ENCODE measurements at places on chromosomes 2 and 18.

DNA sequence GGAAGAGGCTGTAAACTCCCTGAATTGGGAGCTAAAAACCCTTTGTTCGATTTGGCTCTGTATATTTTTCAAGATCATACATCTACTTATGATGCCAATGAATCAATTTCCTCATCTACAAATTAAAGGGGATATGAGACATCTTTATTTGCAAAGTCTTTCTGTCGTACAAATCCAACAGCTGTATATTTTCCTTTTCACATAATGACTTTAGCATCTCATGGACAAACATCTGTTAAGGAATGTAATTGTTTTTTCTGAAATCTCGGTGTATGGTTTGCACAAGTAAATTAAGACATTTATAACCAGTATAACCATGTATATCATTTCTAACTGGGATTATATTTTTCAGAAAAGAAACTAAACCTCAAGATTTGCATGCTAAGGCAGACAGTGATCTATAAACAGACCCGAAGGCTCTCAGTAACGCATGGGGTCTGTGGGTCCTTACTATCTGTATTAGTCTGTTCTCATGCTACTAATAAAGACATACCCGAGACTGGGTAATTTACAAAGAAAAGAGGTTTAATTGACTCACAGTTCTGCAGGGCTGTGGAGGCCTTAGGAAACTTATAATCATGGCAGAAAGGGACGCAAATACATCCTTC, 130.8 kb downstream of the SLC8A1 start:
- no peak for DNase-seq

DNA sequence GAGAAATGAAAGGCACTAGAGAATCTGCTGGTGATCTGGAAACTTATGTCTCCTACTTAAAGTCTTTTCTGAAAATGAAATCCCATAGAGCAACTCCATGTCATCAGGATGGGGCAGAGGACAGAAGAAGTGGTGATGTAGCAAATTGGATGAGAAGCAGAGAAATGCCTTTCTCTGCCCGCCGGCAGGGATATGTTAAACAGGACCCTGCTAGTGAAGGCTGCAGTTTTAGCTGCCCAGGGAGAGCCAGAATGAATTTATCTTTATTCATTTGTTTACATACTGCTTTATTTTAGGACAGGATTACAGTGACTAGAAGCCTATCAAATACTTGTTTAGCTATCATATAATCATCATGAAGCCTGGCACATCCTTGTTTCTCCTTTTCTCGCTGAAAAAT, 247.0 kb downstream of the DOK6 start:
- DNase-seq = no peak

- DNase-seq = no peak
These were observed 88.3 kb upstream of the MBOAT2 start for GRCh38 chr2:9091811-9092210.

- DNase-seq = no peak
These were observed 33.9 kb upstream of the SIX2 start for GRCh38 chr2:45043174-45043573.

DNA sequence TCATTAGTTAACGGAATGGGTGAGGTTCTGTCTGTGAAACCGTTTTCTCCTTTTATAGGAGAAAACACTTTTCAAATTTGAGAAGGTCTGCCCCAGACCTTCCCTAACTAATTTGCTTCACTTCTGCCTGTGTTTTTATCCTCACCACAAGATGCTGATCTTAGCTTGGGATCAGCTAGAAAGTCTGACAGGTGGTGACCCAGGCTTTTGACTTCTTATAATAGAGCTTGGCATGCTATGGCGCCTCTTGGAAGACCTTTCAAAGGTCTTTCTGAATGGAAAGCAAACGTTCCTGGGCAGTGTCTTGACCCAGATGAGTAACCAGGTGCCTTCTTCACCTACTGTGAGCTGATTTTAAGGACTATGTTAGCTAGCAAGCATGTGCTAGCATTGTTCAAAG, 91.4 kb downstream of the LYPD6 start:
- DNase-seq = no peak

DNA sequence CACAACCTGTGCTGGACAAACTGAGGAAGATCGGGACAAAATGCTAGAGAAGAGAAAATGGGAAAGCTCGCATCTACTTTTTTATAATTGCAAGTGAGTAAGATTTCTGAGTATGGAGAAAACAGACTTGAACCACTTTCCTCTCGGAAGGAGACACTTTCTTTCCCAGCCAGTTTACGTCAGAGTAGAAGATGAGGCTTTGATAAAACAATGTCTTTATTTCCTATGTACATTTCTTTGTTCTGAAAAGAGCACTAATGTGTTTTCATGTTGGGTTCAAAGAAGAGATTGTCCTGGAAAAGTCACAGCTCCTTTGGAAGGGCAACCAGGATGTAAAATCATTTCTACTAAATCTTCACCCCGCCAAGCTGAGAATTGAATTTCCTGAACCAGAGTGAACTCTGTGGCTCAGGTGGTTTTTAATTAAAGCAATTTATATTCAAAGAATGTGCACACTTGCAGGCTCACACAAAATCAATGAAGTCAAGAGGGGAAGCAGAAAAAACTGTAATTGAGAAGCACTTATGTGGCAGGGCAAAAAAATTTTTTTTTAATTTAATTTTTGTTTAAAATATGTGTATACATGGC, 23.4 kb upstream of the ITGA6 start:
- no peak for DNase-seq

DNA sequence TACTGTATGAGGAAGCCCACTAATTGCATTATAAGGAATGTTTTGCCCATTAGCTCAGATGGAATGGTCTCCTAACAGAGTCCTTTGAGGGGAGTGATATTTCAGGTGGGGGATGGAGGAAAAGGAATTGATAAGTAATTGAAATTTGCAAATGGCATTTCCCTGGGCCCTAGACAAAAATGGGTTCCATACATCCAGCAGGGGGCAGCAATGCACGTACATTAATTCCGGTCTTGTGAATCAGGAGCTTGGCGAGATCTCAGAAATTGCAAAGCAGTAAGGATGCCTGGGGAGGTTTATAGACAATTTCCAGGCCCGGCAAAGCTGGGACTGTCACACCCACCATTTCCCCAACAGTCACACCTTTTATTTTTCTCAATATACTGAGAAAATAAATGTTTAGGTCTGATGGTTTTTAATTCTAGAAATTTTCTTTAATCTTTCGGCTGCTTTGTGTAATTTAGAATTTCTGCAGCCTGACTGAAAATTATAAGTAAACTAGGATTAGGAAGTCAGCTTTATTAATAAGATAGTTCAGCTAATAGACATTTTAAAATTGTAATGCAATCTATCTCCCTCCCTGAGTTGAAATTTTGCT, 122.8 kb downstream of the LYPD1 start:
- no peak for DNase-seq

- no peak for DNase-seq
These were observed 539.2 kb downstream of the SLC4A3 start for GRCh38 chr2:220166616-220167015.

DNA sequence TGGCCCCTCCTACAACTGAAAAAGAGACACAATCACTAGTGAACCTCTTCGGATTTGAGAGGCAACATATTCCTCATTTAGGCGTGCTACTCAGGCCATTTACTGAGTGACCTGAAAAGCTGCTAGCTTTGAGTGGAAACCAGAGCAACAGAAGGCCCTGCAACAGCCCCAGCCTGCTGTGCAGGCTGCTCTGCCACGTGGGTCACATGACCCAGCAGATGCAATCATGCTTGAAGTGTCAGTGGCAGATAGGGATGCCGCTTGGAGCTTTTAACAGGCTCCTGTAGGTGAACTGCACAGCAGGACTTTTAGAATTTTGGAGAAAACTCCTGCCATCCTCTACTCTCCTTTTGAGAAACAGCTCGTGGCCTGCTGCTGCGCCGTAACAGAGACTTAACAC, 578.6 kb upstream of the RAB6C start:
- DNase-seq = no peak

DNA sequence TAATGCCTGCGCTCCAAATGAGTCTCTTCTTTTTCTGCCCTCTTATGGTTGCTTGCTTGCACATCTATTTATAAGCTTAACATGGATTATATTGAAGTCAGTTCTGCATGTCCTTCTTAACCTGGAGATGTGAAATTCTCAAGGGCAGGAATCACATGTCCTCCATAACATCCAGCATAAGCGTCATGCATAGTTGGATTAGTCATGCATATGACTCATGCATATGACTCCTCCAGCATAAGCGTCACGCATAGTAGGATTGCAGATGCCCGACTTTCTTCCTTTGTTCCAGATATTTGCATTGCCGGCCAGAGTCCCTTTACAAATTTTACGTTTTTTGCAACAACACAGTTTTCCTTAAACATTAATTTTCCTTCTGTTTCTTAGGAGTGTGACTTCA, 308.6 kb downstream of the TGIF1 start:
- no peak for DNase-seq

- no peak for DNase-seq
These were observed 88.8 kb downstream of the CDC42EP3 start for GRCh38 chr2:37582481-37583220.

DNA sequence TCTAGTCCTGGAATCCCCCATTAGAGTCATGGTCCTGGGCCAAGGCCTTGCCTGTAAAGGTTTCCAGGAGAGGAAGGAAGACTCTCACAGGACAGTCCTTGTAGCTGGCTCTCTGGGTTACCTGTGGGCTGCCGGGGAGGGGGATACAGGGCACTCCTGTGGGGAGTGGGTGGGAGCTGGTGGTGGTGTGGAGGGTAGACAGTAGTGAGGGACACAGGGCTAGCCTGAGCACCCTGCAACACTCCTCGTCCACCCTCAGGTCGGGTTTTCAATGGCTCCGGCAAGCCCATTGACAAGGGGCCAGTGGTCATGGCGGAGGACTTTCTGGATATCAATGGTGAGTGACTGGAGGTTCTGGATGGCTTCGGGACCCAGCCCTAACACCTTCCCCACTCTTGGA, 19.7 kb upstream of the ANKRD53 start:
- DNase-seq = peak; percentile 56

- no peak for DNase-seq
These were observed 313.6 kb upstream of the ACVR2A start for GRCh38 chr2:147531269-147531668.

DNA sequence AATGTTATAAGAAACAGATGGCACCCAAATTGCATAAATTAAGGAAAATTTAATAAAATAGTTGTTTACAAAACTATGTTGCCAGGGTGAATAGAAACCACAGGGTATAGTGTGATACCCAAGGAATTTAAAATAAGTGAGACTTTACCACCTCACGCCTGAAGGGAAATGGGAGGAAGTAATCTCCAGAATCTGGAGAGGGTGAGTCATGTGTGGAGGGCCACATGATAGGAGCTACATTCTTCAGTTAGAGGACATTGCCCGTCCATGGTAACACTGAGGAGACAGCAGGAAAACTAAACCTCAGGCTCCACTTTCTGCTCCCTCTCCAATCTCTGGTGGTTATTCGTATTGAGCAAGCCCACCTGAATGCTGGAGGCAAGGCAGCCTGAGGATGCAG, 97.2 kb upstream of the NXPH2 start:
- no peak for DNase-seq

GRCh38 chr2:207746131-207746530, 23.6 kb downstream of the FZD5 start:
- DNase-seq = no peak

DNA sequence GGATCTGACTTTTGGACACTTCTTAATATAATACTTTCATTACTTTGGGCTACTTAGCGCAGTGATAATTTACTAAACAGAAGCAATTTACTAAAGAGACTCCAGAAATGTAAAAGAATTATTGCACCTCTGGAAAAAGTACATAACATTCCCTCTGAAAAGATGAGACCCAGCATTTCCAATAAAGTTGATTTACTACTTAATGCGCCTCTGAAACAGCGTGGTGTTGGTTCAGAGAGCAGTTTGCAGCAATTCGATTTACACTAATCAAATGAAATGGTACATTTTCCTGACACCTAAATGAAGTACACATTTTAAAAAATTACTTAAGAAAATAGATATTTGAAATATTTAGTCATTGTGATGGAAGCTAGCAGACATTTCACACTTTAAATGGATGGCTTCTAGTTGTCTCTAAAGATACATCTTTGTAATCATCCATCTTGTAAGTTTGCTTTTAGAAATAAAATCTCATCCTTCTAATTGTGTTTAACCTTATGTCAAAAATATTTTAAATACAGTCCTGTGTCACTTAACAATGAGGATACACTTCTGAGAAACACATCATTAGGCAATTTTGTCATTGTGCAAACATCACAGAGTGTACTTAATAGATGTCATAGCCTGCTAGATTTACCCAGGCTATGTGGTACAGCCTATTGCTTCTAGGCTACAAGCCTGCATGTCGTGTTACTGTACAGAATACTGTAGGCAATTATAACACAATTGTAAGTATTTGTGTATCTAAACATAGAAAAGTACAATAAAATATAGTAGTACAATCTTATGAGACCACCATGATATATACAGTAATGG, 284.6 kb upstream of the UBE2E3 start:
- DNase-seq = no peak

GRCh38 chr2:99636144-99637034, 146.6 kb upstream of the REV1 start:
- peak; percentile 91 for DNase-seq

- no peak for DNase-seq
These were observed 642.7 kb downstream of the NR4A2 start for GRCh38 chr2:155689791-155690190.

DNA sequence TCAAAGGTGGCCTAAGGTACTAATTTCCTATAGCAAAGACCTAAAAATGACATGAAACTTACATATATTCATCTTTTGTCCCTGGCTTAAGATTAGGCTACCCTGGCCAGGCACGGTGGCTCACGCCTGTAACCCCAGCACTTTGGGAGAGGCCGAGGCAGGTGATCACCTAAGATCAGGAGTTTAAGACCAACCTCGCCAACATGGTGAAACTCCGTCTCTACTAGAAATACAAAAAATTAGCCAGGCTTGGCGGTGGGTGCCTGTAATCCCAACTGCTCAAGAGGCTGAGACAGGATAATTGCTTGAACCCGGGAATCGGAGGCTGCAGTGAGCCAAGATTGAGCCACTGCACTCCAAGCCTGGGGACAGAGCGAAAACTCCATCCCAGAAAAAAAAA, 5.9 kb downstream of the SRSF7 start:
- no peak for DNase-seq

Data from vagina (tissue), 2 donors.